ENCODE measurements at places on chromosomes 3 and 15.

GRCh38 chr15:52709187-52709981 lies 30.2 kb upstream of the ATOSA start:
- peak; percentile 87 for DNase-seq

- DNase-seq = no peak
Measured at GRCh38 chr15:78263351-78263781, 996 bp upstream of the DNAJA4 start.

GRCh38 chr3:72529081-72529480 lies 319.2 kb downstream of the SHQ1 start:
- DNase-seq = no peak

- no peak for DNase-seq
Measured at GRCh38 chr15:25775317-25775912, 87.7 kb downstream of the ATP10A start.

DNA sequence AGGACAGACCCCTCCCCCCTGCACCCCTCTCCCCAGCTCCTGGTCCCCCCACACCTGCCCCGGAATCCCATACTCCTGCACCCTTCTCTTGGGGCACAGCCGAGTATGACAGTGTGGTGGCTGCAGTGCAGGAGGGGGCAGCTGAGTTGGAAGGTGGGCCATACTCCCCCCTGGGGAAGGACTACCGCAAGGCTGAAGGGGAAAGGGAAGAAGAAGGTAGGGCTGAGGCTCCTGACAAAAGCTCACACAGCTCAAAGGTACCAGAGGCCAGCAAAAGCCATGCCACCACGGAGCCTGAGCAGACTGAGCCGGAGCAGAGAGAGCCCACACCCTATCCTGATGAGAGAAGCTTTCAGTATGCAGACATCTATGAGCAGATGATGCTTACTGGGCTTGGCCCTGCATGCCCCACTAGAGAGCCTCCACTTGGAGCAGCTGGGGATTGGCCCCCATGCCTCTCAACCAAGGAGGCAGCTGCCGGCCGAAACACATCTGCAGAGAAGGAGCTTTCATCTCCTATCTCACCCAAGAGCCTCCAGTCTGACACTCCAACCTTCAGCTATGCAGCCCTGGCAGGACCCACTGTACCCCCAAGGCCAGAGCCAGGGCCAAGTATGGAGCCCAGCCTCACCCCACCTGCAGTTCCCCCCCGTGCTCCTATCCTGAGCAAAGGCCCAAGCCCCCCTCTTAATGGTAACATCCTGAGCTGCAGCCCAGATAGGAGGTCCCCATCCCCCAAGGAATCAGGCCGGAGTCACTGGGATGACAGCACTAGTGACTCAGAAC lies 9.8 kb downstream of the MAP1A start:
- DNase-seq = no peak

DNA sequence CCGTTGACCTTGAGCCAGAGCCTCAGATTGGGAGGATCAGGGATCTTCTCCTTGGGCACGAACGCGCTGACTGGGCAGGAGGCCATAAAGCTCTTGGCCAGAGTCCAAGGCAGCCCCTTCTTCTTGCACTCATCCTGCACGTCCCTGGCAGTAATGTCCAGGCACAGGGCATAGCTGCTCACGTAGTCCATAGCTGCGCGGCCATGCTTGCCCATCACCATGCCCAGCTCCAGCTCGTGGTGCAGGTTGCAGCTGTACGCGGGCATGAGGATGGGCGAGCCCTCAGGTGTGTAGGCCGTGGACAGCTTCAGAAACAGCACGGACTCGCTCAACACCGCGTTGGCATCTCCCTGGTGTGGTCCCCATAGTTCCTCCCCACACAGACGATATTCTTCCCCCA lies 17.9 kb upstream of the RPLP1 start:
- no peak for DNase-seq

DNA sequence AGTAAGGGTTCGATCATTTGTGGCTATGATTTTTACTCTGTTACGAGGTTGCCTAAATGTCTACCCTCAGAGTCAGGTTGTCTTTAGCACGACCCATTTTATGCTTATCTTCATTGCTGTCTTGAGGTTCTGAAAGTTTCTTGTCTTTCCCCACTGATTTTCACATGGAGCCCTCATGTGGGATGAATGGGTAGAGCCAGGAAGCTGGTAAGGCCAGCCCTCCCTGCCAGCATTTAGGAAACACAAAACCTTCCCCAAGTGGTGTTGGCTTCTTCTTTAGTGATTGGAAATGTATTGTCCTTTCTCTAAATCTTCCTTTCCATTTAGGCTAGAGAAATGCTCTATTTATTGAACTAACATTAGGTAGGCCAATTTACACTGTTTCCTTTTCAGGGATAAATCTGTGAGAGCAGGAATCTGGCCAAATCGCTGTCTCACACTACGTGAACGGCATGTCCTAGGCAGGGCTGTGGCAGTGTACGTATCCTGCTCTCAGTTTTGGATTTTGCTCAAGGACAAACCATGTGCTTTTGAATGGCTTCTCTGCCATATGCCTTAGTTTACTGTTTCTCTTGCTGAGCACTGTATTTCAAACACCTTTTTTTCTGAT lies 43.7 kb downstream of the MYZAP start:
- DNase-seq = no peak

DNA sequence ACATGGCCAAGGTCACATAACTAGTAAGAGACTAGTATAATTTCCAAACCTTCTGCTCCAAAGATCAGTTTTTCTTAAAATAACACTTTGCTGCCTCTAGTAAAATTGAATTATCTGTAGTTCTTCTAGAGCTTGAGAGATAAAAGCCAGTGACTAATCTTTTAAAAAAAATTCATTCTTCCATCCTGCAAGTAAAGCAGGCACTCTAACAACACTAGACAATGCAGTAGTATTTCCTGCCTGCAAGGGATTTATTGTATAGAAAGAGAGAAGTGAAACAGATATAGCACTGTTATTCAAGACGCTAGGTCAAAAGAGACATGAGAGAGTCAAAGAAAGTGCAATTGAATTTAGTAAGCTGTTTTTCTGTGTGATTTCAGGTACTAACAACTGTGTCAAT lies 159.5 kb upstream of the TBC1D5 start:
- DNase-seq = peak; percentile 26

- DNase-seq = no peak
Measured at GRCh38 chr15:63365273-63365680, 16.4 kb downstream of the CA12 start.

GRCh38 chr3:129662191-129662608 lies 55.7 kb upstream of the PLXND1 start:
- no peak for DNase-seq

DNA sequence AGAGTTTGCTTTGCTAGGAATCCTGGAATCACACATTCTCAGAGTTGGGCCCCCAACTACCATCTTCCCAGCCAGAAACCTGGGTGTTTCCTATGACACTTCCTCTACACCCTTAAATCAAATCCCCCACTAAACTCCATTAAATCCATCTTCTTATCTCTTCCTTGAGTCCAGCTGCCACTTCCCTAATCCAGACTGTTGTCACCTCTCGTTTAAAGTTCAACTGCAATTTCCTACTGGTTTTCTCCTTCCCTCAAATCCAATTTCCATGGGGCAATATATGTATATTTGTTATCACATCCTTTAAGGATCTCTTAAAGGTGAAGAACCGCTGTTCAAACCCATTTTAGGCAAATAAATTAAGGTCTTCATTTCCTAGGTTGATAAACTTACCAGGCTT lies 73.6 kb upstream of the SNTN start:
- DNase-seq = no peak

DNA sequence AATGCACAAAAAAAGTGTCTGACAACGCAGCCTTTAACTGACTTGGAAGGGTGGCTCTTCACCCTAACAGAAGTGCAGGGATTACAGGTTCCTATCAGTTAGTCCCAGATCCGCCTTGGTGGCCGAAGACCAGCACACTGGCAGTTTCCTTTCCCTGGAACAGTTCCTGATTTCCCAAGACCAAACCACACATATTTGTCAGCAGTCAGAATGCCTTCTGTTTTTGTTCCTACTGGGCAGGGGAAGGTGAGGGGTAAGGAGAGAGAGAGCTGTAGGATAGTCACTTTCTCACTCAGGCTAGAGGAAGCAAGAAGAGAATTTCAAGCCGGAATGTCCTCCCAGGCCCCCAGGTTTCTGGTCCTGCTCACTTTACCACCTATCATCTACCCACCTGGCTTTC lies 9.2 kb downstream of the CXCR6 start:
- DNase-seq = no peak

GRCh38 chr3:37041546-37042195 lies 48.4 kb downstream of the MLH1 start:
- no peak for DNase-seq

- no peak for DNase-seq
Measured at GRCh38 chr15:66763186-66764071, 61.4 kb downstream of the SMAD6 start.

DNA sequence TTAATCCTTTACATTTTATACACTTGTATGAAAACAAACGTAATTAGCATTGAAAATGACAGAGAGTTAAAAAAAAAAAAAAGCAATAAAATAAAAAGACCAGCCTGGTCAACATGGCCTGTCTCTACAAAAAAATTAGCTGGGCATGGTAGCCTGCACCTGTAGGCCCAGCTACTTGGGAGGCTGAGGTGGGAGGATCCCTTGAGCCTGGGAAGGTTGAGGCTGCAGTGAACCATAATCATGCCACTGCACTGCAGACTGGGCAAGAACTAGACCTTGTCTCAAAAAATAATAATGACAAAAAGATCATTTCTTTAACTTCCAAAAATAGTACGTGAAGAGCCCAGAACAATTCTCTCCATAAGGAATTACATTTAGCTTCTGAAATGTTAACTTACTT lies 1.9 kb downstream of the SSR3 start:
- no peak for DNase-seq

DNA sequence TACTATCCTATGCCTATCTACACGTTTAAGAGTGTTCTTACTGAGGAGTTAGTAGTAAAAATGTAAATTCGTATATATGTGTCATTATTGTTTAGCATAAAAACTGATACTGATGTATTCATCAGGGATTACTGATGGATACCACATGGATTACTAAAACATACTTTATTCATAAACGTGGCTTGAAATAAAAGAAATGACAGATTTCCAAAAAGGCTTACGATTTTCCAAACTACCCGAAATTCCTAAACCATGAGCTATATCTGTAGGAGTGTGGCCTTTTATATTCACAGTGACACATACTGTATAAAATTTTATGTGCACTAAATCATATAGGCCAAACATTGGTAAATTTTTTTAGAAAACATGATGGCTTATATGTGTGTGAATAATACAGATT lies 6.9 kb downstream of the TSC22D2 start:
- no peak for DNase-seq

GRCh38 chr3:138921316-138922292 lies 25.3 kb downstream of the FOXL2 start:
- DNase-seq = no peak

DNA sequence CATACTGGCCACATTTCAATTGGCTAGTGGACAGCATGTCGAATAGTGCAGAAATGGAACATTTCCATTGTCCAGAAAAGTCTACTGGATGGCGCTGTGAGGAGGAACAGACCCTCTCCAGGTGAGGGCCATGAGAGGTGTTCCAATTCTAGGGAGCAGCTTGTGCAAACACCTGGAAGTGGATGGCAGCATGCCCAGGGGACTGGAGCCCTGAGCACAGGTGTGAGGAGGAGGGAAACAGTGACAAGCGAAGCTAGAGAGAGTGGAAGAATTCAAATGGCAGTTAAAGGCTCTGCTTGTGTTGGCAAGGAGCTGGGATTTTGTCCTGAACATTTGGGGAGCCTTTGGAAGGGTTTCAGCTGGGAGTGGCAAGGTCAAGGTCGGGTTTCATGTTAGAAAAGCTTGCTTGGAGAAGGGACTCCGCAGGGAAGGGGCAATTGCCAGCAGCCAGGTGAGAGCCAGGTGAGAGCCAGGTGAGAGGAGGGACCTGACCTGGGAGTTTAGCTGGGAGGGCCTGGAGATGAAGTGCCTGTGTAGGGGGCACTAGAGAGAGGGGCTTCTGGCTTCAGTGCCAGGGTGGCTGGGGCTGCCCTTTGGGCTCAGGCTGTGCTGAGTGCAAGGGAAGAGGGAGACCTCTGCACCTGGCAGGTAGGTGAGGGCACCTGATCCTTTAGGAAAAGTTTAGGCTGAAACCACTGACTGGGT lies 93.8 kb downstream of the LINGO1 start:
- no peak for DNase-seq

DNA sequence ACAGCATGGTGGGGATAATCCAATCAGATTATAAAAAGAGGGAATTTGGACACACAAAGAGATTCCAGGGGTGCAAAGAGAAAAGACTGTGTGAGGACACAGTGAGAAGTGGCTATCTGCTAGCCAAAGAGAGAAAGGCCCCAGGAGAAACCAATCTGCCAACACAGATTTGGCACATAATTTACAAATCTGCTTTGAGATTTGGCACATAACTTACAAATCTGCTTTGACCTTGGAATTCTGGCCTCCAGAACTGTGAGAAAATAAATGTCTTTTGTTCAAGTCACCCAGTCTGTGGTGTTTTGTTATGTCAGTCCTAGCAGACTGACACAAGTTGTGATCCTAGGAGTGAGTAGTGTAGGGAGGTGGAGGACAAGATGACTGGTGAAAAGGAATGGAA lies 3.5 kb upstream of the TM4SF18 start:
- no peak for DNase-seq

DNA sequence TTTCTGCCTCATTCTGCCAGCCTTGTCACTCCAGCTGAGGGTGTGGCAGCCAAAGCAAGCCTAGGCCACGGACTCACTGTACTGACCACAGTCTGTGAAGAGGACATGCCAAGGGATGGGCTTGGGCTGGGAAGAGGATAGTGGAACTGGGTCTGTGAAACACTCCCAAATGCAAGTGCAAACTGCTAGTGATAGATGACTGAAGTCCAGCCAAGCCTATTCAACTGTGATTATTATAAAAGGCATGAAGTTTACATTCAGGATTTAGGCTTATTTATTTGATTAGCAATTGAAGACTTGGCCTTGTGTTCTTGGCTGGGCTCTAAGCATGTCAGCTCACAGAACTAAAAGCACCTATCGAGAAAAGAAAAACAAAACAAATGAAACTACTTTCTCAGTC lies 84.9 kb upstream of the UBE2E1 start:
- DNase-seq = no peak

GRCh38 chr3:192444791-192445106 lies 282.6 kb downstream of the FGF12 start:
- DNase-seq = no peak

DNA sequence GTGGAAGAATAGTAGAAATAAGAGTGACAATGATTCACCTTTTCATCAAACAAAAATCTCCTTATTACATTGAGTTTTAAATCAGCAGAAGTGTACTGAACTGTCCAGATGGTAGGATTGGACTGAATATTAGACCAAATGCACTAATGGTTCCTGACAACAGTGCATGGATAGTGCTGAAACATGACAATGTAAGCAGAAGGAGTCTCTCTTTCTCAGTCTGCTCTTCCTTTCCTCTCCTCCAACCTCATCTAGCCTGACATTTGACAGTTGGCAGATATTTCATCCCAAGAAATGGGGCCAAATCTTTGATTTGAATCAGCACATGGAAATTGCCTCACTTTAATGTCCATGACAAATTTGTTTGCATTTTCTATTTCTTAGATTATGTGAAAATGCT lies 225.1 kb upstream of the PLSCR5 start:
- no peak for DNase-seq

DNA sequence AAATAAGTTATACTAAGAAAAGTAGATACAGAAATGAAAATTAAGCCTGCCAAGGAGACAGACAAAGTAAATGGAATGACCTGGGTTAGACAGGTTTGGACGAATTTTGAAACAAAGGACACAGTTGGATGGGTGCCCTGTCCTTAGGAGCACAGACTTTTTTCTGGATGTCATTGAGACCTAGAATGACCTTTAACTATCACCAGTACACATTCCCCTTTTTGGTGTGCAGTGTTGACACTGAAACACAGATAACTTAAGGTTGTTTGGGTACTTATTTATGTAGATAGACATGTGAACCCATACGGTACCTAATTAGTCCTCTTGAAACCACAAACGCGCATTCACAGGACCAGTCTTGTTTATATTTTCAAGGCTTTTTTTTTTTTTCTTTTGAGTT lies 86.7 kb downstream of the PPARG start:
- DNase-seq = no peak

Measured in NAMALWA (cell line).